Stimulated activated CD4-positive, alpha-beta T cell treated with anti-CD3 and anti-CD28 coated beads, Interleukin-15, amount 100 ng/mL, for 1 hour (primary cell): ENCODE measurements at places on chromosomes 4 and X.

DNA sequence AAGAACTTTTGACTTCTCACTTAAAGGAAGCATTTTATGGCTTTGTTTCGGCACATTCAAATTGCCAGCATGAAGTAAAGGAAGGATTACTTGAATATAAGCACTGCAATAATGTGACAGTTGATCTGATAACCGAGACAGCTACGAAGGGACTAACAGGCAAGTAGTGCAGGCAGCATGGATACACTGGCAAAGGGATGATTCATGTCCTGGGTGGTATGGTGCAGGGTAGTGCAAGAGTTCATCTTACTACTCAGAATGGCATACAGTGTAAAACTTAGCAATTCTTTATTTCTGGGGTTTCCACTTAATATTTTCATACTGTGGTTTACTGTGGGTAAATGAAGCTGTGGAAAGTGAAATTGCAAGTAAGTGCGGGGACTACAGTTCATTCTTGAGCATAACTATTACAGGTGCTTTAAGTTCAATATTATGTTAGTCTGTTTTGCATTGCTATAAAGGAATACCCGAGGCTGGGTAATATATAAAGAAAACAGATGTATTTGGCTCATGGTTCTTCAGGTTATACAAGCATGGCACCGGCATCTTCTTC lies 611.8 kb downstream of the SPOCK3 start:
- DNase-seq: no peak

DNA sequence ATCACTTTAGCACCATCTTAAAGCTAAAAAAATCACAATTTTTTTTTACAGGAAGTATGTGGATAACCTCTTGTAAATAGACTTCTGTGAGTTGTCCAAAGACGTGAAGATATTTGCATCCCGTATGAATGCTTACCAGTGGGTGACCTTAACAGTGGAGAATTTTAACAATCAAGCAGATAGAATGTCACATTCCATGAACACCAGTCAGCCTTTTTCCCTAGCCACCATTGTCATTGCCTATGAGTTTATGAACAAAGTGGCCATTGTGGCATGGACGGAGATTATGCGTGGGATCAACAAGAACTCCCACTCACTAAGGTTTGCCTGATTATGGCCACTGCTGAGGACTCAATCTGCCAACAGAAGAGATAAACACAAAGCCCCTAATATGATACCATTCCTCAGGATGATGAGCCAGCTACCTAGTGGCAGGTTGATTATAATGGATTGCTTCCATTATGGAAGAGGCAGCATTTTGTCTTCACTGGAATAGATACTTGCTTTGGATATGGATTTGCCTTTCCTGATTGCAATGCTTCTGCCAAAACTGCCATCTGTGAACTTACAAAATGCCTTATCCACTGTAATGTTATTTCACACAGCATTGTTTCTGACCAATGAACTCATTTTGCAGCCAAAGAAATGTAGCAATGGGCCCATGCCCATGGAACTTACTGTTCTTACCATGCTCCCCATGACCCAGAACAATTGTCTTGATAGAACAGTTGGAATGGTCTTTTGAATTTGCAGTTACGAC lies 830.9 kb upstream of the NDST4 start:
- no peak for DNase-seq

DNA sequence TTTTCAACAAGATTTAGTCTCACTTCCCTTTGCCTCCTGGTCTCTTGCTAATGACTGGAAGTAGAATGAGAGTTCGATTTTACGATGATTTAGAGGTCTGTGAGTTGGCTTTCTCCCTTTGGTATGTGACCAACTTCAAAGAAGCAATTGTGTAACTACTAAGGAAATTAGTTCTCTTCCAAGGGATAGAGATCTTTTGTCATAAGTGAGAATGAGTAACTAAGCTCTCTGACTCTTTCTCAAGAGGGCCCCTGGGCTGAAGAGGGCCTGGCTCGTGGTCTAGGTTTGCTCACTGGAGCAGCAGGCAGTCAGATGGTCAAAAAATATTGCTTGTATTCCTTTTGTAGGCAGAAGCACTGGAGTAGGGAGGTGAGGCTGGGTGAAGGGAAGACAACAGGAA lies 176.3 kb downstream of the ENOX2 start:
- no peak for DNase-seq

GRCh38 chr4:138241281-138242075 lies 671 bp downstream of the SLC7A11 start:
- no peak for DNase-seq

DNA sequence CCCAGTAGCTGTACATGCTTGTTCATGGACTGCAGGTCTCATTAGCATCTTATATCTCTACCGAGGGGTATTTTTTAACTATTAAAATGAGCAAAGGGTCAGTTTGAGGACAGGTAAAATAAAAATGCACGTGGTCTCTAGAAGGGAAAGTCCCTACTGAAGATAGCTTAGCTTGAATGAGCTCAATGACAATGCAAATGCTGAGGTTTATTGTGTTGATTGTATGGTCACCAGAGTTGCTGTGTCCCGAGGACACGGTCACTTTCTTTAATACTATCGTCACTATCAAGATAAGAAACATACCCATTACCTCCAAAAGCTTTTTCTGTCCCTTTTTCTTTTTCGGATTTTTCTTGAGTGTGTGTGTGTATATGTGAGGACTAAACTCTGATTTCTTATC lies 250.5 kb upstream of the PRKX start:
- DNase-seq: no peak

GRCh38 chr4:16196482-16197393 lies 29.5 kb downstream of the TAPT1 start:
- DNase-seq: no peak

GRCh38 chrX:40420899-40421729 lies 159.7 kb upstream of the ATP6AP2 start:
- DNase-seq: no peak

GRCh38 chr4:39950861-39951481 lies 26.7 kb downstream of the PDS5A start:
- no peak for DNase-seq

- no peak for DNase-seq
Measured at GRCh38 chr4:21248331-21248730, 548.1 kb downstream of the PACRGL start.

GRCh38 chr4:1294891-1295290 lies 5.2 kb downstream of the MAEA start:
- DNase-seq: no peak

- DNase-seq: no peak
Measured at GRCh38 chrX:96909291-96909690, 25.6 kb downstream of the RPA4 start.

DNA sequence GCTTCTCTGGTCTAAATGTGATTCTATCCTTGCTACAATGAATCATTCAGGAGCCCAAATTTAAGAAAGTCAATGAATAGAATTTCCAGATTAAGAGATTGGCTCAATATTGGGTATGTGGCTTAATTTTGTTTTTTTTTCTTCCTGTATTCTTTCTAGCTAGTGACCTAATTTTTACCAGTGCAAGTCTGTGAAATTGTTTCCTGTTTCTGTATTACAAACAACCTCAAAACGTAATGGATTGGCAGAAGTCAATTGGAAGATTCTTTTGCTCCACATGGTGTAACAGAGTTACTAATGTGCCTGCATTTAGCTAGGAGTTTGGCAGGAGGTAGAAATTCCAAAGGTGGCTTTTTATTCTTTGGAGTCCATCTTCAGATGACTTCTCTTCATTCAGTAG lies 17.6 kb downstream of the DYNLT3 start:
- no peak for DNase-seq

DNA sequence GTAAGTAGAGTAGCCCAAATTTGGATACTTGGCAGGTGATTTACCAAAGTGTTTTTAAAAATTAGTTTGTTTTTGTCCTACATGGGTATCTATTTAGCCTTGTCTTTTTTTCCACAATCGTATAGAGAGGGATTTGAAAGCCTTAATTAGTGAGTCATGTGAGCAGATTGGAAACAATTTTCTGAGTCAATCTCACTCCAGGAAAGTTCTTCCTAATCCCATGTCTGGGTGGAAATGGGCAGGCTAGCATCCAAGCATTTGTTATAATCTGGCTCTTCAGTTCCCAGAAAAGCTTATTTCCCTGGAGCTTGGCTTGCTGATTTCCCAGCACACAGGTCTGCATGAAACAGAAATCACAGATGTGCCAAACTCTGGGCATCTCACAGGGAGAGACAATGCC lies 426.9 kb upstream of the BOD1L1 start:
- DNase-seq: no peak

- no peak for DNase-seq
Measured at GRCh38 chr4:850323-850945, 24.5 kb upstream of the CPLX1 start.

DNA sequence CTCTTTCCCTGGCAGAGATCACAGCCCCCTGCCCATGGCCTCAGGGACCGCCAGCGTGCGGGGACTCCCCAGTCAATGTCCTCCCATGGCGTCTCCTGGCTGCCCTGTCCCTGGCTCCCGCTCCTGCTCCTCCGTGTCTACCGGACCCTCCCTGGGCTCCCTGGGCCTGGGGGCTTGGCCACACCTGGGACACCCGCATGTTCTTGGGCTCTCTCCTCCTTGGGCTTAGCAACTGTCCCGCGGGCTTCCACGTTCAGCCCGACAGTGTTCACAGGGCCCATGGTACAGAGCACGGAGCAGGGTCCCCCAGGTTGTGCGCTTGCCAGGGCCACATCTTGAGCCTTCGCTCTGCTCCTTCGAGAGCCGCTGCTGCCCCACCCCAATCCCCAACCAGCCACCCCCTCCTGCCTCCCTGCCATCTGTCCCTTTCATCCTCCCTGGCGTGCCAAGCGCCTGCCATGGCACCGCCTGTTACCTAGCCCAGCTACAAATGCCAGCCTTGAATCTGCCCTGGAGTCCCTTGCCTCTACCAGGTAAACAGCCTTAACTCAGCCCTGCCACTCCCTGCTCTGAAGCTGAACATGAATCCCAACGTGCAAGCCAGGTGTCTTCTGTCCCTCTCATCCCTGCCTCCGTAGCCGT lies 3.9 kb downstream of the AVPR2 start:
- DNase-seq: no peak

- DNase-seq: no peak
Measured at GRCh38 chr4:155197757-155198156, 10.7 kb upstream of the NPY2R start.

- no peak for DNase-seq
Measured at GRCh38 chr4:147877308-147877771, 145.5 kb downstream of the ARHGAP10 start.

DNA sequence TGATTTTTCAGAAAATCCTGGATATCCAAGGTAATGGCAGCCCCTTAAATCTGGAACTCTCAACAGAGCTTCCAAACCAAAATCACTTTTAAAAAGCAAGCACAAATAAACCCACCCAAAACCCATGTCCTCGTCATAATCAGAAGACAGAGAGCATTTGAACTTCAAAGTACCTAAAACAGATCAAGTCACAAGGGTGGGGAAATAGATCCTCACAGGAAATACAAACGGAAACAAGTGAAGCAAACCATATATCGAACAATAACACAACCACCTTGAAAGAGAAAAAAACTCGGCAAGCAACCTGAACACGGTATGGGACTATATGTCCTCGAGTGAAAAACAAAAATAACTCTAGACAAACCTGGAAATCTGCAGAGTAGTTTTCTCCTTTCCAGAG lies 15.9 kb upstream of the CCNQ start:
- DNase-seq: no peak

- no peak for DNase-seq
Measured at GRCh38 chrX:82127228-82128123, 925.6 kb downstream of the SH3BGRL start.

DNA sequence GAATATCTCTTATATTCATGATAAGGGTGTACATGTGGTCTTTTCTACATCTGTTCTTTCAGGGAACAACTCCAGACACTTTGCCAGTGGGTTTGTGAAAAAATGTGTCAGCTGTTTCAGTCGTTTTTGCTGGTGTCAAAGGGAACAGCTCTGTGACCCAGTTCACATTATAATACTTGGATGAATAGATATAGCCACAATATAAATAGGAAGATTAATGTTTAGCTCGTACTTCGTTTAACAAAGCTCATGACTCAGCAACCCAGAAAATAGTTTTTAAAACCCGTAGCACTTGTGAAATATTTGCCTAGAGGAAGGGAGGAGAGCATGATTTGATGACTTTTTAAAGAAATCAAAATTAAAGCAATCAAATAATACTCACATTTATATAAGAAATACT lies 7.9 kb downstream of the LIAS start:
- DNase-seq: no peak

DNA sequence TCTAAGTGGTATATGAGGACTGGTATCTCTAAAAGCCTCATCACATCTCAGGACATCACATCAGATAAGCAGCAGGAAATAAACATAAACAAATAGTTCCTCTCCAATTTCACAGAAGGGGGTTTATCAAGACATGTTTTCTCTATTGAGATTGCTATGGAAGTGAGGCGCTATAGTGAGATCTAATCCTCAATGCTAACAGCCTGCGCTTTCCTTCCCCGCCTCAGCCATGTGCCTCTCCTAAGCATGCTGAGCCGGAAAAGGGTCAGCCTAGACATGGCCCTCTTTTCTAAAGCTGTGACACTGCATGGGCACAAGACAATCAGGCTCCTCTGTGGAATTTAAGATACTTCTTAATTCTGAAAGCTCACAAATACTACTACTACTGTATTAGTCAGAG lies 286.1 kb downstream of the INPP4B start:
- DNase-seq: no peak

DNA sequence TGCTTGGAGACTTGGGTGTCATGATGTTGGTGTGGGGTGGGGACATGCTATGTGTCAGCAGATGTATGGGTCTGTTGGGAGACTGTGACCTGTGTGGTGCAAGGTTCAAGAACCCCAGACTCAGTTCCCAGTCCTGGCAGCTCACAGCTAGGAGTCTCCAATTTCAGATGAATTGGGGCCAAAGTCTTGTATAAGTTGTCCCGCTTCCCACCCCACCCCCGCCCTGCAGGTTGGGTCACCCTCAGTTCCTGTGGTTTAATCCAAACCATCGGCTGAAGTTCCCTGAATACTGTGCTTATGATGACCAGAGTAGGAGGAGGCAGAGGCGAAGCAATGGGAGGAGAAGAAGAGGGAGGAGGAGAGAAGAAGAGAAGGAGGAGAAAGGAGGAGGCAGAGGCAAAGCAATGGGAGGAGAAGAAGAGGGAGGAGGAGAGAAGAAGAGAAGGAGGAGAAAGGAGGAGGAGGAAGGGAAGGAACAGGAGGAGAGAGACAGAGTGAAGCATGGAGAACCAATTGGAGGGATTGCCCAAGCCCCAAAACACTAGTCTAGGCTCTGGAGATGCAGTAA lies 112.6 kb downstream of the EFNB1 start:
- no peak for DNase-seq

DNA sequence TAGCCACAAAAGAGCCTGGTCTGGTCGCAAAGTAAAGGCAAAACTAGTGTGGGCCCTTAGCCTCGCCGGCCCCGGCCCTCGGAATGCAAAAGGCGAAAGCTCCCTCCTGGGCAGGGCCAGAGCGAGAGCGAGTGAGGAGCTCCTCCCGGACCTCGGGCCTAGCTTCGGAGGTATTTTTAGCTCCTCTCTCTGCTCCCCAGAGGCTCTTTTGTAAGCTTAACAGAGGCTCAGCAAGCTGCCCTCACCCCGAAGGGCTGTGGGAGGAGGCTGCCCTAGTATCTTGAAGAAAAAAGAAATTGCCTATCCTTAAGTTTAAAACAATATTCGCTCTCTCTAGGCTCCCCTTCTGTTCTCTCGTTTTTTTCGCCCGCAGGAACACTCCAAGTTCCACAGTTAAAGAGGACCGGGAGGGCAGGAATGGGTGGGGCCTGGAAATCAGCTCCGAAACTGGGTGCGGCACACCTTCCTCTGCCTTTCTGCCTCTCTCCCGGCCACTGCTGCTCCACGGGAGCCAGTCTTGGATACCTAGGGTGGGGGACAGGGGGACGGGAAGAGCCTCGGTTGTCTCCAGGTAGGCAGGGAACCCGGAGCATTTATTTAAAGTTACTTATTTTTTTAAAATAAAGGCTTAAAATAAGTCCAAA lies 12.1 kb downstream of the HAND2 start:
- no peak for DNase-seq
